ENCODE measurements at places on chromosomes 6 and 20.
A peak's percentile ranks its signal among the peaks of the same experiment; 100 is the strongest.

GRCh38 chr6:92582211-92582610, 837.1 kb downstream of the EPHA7 start:
- no peak overlapping the region for H3K4me3 ChIP-seq
- no peaks in the 10 kb centered on the region for H3K27me3 ChIP-seq
- H3K36me3 ChIP-seq: no peaks in the 10 kb centered on the region
- H3K27ac ChIP-seq: no peak overlapping the region
- H3K4me1 ChIP-seq: no peaks in the 10 kb centered on the region
- DNase-seq: no peak

DNA sequence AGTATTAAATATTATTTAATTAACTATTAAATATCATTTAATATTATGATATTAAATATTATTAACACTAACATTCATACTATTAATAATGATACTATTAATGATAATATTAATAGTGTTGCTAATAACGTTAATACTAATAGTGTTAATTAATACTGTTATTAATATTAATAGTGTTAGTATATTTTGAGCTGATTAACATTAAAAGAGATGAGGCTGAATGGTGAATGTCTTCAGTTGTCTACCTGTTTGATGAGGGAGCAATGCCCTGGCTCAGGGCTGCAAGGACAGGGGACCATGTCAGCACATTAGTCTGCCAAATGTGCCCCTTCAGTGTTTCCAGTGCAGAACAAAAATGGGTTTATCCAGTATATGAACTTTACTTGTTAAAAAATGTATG, 96.6 kb upstream of the PLEKHG1 start:
- no peaks in the 10 kb centered on the region for H3K4me1 ChIP-seq
- no peaks in the 10 kb centered on the region for H3K27me3 ChIP-seq
- no peaks in the 10 kb centered on the region for H3K36me3 ChIP-seq
- H3K4me3 ChIP-seq: no peak overlapping the region
- no peak overlapping the region for H3K27ac ChIP-seq
- no peak for DNase-seq

- no peaks in the 10 kb centered on the region for H3K4me1 ChIP-seq
- H3K36me3 ChIP-seq: no peaks in the 10 kb centered on the region
- DNase-seq: no peak
- H3K4me3 ChIP-seq: no peak overlapping the region
- H3K27ac ChIP-seq: no peak overlapping the region
- H3K27me3 ChIP-seq: peaks cover 3% of the 10 kb centered on the region
These were observed 44.3 kb downstream of the CPXM1 start for GRCh38 chr20:2756056-2756611.

- no peak overlapping the region for H3K4me3 ChIP-seq
- no peak overlapping the region for H3K27ac ChIP-seq
- H3K27me3 ChIP-seq: no peaks in the 10 kb centered on the region
- H3K4me1 ChIP-seq: no peaks in the 10 kb centered on the region
These were observed 171.3 kb downstream of the ISM1 start for GRCh38 chr20:13392391-13392790.

DNA sequence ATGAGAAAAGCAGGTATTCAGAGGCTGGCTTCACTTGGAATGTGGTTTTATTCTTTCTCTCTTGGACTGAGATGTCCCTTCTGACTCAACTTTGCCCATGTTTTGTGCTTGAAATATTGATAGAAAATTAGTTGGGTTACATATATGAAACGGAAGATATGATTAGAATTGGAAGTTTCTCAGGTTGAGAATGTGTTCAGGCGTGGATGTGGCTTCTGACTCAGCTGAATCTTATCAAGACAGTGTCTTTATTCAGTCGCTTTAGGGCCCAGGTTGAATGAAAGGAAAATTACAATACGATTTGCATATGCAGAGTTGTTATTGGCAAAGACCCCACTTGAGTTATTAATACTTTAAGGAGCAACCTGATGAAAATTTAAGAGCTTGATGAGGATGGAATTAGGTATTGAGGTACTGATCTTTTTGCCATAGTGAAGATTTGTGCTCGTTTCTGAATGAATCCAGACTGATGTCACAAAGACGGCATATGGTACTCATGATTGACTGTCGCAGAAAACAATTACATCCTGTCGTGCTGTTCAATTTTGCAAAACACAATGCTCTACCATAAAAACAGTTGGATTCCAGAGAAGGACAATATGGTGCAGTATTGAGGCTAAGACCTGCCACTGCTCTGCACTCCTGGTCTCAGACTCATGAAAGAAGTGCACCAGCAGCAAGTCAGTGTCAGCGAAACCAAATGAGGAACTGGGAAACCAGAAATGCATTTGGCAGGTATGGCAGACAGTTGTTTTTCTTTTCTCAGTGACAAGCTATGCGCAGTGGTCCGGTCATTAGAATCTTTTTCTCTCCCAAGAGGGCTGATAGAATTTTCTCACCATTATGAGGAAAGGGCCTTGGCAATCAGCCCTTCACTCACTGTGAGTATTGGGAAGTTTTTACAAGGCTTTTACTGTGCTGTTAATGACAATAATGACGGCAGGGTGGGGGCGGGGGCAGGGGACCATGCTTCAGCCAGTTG, 158.3 kb downstream of the DOK5 start:
- no peak for DNase-seq
- H3K36me3 ChIP-seq: no peaks in the 10 kb centered on the region
- no peaks in the 10 kb centered on the region for H3K27me3 ChIP-seq
- no peak overlapping the region for H3K27ac ChIP-seq

- no peak overlapping the region for H3K27ac ChIP-seq
- no peaks in the 10 kb centered on the region for H3K36me3 ChIP-seq
- no peak for DNase-seq
- H3K4me3 ChIP-seq: no peak overlapping the region
These were observed 171.6 kb upstream of the CITED2 start for GRCh38 chr6:139546106-139546472.

GRCh38 chr20:48761023-48761785, 66.6 kb downstream of the PREX1 start:
- H3K4me1 ChIP-seq: no peaks in the 10 kb centered on the region
- no peaks in the 10 kb centered on the region for H3K36me3 ChIP-seq
- peak overlapping the region; percentile 2 for H3K27ac ChIP-seq
- no peak for DNase-seq
- no peaks in the 10 kb centered on the region for H3K27me3 ChIP-seq

DNA sequence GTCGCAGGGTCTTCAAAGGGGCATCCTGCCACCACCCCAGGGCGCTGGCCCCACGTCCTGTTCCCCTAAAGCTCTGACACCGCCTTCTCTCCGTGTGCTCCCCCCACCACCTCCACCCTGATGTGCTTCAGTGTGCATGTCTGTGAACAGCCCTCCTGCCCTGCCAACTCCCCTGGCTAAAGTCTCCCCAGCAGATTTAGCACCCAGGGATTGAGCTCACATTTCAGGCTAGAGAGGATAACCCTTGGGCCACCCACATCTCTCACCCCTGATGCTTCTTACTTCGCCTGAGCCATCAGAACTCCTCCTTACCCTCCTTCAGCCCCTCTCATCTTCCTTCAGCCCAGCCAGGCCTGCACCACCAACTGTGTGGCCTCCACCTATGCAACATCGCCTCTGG, 7.5 kb downstream of the TMEM151B start:
- H3K27me3 ChIP-seq: peaks cover 39% of the 10 kb centered on the region
- H3K36me3 ChIP-seq: no peaks in the 10 kb centered on the region
- H3K4me3 ChIP-seq: no peak overlapping the region
- no peak for DNase-seq
